Occipital lobe (tissue), 3 donors: ENCODE measurements at places on chromosomes 2 and 18. TPM values are rescaled to one million over a fixed set of nuclear protein-coding genes. Genes with fewer than 3 reads are reported as not detected.

GRCh38 chr2:99809259-99809900 lies 319.6 kb upstream of the REV1 start:
- no peak for DNase-seq

The ELOA2 gene
- not detected for total RNA-seq

DNA sequence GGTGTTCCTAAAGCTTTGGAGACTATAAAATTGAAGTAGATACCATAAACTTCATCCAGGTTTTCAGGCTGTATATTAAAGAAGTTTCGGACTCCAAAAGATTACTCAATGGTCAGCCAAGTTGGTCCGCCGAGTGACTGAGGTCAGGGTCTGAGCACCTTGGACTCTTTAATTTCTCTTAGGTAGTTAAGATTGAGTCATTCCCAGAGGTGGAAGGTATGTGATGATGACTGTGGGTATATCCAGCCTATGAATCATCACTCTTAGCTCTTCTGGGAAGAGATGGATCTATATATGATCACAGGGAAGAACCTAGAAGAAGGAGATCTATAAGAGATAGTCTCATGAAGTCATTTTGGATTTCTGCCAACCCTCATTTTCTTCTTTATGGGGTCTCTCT lies 3.3 kb downstream of the ITGA6 start:
- DNase-seq = no peak

DNA sequence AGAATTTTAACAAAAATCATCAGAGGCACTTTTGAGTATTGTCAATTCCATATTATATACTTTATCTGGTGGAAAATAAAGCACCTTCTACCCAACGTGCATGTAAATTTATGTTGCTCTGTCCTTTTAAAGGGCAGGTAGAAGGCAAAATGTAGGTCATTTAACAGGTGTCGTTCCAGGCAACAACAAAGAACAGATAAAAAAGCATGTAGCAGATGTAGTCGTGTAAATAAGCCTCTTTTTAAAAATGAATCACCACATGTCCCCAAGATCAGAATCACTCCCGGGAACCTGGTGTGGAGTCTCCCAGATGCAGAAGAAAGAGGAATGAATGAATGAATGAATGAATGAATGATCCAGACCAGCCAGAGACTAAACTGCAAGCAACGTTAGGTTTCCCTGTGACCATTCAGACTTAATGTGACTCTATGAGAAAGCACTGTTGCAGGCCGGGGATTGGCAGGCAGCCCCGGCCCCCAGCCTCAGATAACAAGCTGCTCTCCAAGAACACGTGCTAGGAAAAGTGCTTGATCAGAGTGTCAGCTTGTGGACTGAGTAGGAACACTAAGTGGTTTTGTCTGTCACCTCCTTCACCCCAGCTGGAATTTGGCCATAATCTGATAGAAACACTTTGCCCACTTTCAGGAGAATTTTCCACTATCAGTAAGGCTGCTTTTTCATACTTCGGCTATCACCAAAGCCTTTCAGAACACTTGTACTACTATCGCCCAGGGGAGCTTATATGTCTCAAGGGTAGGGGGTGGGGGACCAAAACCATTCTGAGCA lies 100.6 kb downstream of the CDK15 start:
- DNase-seq = no peak

DNA sequence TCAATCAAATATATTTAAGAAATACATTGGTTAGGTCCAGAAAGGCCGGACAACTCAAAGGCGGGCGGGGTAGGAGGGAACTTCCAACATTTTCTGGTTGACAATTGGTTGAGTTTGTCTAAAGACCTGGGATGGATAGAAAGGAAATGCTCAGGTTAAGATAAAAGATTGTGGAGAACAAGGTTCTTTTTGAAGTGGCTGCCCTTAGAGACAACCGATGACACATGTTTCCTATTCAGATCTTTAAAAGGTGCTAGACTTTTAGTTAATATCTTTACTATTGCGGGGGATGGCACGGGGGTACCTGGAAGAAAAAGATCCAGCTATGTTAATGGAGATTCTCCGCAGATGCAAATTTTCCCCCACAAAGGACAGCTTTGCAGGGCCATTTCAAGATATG lies 10.0 kb upstream of the AP1S3 start:
- no peak for DNase-seq

DNA sequence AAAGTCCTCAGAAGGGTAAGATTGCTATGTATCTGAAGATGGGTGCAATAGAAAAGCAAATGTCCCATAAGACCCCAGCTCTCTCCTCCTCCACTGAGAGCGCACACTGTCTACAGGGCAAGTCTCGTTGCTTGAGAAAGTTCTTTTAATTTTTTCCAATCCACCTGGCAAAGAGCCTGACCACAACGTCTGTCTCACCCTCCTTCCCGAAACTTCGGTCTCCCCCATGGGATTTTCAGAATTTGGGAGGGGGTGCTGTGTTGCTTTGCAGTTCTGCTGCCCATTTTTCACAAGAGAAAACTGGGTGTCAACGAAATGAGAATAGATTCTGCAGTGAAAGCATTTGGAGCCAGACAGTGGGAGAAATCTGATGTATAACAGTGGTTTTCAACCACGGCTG lies 40.4 kb downstream of the SERTAD2 start:
- no peak for DNase-seq

The TXNDC2 gene
- total RNA-seq = not detected
